Activated T-helper 9 cell treated with anti-CD3 and anti-CD28 coated beads, Interleukin-2, amount 50 U/mL, for 16 hours (primary cell): ENCODE measurements at places on chromosomes 5 and 9.

- DNase-seq = no peak
These were observed 1669.3 kb upstream of the CDH9 start for GRCh38 chr5:28707706-28708105.

GRCh38 chr5:54876976-54877375 is 108.4 kb downstream of the ESM1 start:
- DNase-seq = no peak

GRCh38 chr5:74136276-74136825 is 504.2 kb downstream of the ENC1 start:
- no peak for DNase-seq

GRCh38 chr5:135543485-135544304 is 7.9 kb upstream of the NEUROG1 start:
- no peak for DNase-seq

DNA sequence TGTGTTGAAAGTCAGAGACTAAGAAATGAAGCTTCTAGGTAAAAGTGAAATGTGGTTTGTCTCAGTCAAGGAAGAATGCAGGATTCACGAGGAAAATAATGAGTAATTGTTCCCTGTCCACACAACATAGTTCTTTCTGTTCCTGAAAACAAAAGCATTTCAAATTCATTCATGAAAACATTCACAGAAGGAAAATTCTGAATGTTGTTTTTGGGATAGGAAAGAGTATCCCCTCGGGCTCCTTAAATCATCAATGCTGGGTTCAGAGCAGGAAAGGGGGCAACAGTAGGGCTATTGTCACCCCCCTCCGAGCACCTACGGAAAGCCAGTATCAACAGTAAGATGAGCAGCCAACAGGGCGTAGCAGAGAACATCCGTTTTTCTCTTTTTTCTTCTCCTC is 769.9 kb upstream of the ADAMTS16 start:
- no peak for DNase-seq

DNA sequence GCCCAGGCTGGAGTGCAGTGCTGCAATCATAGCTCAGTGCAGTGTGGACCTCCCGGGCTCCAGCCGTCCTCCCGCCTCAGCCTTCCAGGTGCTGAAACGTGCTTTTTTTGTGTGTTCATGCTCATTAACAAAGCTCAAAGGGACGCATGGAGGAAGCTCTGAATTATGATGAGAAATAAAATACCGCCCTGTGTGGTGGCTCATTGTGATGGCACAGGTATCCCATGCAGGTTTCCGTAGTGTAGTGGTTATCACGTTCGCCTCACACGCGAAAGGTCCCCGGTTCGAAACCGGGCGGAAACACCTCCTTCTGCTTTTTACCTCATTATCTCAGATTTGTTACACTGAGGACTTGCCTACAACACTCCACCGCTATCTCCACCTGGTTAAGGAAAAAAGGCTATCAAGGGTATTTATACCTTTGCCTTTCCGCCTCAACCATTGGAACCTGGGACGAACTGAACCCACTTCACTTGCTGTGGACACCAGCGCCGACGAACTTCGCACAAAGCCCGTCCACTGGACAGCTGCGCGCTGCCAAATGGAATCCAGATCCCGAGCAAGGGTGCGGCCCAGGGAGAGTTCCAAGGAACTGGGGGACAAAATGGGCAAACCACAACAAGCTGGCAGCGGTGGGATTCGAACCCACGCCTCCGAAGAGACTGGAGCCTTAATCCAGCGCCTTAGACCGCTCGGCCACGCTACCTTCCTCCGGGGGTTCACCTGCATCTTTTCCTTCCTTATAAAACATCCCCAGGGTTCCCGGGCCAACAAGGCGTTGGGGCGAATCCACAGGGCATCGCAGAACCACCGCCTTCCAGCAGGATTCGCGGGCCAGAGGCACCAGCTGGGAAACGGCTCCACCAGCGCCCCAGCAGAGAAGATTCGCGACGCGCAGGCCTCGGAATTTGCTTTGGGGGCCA is 26.3 kb downstream of the OR2V2 start:
- DNase-seq = peak; percentile 48

DNA sequence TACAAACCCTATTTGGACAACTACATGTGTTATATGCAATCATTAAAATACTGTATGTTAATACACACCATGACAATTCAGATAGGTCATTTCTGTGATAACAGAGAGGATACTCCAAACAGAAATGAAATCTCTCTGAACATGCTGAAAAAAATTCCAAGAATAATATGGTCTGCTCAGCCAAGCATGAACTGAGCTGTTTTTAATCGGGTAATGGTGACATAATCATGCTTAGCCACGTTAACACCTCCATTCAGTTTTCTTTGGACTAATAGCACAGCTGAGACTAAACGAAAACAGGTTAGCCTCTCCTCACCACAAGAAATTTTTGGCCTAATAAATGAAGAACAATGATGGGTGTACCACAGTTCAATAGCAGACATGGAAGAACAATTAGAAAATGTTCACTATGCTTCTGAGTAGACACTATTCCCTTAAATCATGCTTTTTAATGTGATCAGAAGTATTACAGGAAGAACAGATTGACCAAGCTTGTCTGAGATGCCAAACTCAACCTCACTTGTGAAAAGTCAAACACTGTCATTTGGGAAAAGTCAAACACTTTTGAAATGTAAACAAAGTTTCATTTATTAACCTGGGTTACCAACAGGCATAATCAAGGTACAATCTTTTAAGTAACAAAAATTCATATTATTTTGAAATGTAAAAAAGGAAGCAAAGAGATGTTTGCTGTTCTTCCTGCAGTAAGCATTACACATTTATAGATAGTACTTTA is 19.4 kb downstream of the RAB14 start:
- DNase-seq = no peak

DNA sequence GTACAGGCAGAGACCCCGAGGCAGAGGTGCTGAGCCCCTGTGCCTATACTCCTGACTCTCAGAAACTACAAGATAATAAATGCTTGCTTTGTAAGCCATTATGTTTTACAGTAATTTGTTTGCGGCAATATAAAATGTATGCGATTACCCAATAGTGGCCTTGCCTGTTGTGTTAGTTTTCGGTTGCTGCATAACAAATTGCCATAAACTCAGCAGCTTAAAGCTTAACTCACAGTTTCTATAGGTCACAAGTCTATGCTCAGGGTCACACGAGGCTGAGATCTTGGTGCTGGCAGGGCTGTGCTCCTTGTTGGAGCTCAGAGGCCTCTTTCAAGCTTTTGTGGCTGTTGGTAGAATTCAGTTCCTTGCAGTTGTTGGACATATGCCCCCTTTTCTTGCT is 114.8 kb downstream of the COL23A1 start:
- no peak for DNase-seq

GRCh38 chr9:135887021-135887507 is 20.3 kb downstream of the CAMSAP1 start:
- DNase-seq = no peak

DNA sequence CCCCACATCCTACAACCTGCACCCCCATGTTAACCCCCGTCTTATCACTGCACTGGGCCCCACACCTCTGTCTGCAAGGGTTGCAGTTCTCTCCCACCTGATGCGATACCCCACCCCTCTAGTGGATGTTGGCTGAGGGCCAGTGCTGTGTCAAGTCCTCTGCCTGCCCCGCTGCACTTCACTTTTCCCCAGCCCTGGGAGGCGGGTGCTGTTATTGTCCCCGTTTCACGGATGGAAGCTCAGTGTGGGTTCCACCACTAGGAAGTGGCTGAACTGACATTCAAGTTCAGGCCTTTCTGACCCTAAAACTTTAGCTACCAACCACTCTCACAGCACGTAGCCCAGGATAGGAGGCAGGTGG is 3.5 kb downstream of the SNCB start:
- DNase-seq = no peak

DNA sequence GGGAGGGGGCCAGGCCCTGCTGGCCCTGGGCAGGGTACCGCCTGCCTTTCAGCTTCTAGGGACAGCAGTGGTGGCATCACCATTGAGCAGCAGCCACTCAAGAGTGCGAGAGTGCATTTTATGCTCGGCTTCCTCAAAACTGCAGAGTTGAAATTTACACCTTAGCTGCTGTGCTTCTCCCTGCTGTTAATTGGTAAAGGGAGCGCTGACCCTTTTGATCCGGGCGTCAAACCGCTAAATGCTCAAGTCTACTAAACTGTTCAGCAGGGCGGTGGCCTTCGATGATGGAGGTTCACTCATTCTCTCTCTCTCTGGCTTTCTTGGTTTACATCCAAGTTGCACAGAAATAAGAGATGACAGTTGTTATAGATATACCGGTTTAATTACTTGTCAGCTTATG is 368.6 kb upstream of the IRX2 start:
- no peak for DNase-seq

DNA sequence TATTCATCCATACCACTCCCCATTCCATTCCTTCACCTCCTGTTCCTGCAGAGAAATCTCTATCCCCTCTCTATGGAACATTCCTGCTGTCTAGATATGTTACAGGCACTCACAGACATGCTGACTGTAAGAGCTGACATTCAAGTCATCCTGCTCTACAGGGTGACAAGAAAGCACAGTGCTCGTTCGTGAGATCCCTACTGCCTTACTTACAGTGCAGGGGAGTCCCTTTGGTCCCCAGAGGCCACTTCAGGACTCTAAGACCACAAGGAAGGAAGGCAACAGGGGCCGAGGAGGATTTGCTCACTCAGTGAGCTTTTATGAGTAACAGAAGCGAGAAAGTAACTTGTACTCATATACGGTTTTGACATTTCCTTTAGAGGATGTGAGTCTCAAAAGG is 110.5 kb downstream of the GAS1 start:
- no peak for DNase-seq

DNA sequence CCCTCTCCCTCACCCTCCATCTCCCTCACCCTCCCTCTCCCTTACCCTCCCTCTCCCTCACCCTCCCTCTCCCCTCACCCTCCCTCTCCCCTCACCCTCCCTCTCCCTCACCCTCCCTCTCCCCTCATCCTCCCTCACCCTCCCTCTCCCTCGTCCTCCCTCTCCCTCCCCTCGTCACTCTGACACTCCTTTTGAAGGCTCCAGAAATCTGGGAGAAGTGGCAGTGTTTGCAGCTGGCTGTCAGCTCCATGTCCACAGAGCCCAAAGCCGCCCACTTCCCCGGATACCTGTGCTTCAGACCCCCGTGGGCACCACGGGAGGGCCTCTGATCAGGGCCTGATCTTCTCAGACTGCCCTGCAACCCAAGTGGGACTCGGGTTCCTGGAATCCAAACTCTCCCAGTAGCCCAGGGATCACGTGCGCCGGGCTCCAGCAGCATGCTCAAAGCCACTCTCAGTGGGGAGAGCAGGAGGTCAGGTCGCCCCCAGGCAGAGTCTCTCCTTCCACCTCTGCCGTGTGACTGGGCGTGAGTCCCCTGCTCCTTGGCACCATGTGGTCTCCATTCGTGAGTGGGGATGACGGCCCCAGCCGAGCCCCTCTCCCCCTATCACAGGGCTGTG is 33.1 kb downstream of the DBH start:
- DNase-seq = no peak

GRCh38 chr5:16477541-16477940 is 11.9 kb upstream of the ZNF622 start:
- DNase-seq = no peak

- no peak for DNase-seq
These were observed 73.6 kb downstream of the ANKRD55 start for GRCh38 chr5:56159521-56159947.

- no peak for DNase-seq
These were observed 115.1 kb downstream of the FEM1C start for GRCh38 chr5:115429345-115429940.
